Stimulated activated CD4-positive, alpha-beta T cell treated with anti-CD3 and anti-CD28 coated beads, Interleukin-12 subunit alpha, Interleukin-12 subunit beta, amount 100 ng/mL, for 4 hours (primary cell): ENCODE measurements at places on chromosomes 12 and 14.

- no peak for DNase-seq
Observed at GRCh38 chr12:65799331-65799730, 25.0 kb upstream of the HMGA2 start.

- DNase-seq, result no peak
Observed at GRCh38 chr12:132530447-132530846, 40.5 kb downstream of the FBRSL1 start.

GRCh38 chr14:66140213-66140918 is 345.8 kb upstream of the CCDC196 start:
- DNase-seq, result no peak

DNA sequence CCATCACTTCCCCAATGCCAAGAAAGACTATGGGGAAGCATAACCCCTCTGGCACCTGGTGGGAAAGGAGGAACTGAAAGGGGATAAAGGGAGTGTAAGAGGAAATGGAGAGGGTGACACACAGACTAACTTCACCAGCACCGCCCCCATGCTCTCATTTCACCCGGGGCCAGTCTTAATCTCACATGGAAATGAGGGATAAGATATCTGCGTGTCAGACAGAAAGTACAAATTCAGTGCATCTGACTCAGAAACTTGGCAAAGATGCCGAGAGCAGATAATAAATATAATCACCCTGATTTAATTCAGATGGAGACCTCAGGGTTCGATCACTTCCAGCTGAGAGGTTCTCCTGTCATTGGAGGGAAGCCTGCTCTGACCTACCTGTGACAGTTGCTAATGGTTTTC is 191.6 kb downstream of the DUSP6 start:
- peak; percentile 25 for DNase-seq

DNA sequence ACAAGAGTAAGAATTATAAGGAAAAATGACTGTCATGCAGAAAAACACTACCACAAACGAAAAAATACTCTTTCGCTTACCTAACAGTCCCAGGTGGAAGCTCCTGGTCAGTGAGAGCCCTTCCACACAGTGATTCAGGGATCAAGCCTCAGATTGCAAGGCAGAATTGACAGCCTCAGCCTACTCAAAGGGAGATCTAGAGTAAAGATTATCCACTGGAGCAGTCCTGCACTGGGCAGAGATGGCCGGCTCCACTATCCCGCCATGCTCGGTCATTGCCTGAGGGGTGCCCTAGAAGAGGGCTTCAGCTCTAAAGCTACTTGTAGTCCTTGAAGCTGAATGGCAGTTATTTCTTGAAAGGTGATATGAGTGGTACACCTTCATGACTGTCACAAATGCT is 174.7 kb downstream of the TTC8 start:
- DNase-seq, result no peak

DNA sequence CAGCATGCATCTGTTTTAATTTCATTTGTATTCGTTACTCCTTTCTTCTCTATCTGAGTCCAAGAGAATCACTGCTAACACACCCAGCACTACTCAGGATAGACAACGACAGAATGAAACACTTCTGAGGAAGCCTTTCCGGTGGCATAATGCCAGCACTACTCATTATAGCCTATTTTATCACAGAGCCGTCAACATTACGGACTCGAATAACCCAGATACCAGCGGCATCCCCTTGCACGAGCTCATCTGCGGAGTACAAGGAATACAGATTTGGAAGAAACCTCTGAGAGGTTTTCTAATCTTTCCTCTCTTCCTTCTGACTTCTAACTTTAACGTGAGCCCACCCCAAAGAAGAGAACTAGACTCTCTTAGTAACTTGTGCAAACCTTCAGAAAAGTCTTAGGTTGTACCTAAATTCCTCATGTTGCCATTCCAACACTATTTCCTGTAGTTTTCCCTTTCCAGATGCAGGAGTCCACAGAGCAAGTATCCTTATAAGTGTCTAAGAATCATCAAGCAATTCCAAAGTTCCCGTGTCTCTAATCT is 248.1 kb downstream of the APAF1 start:
- DNase-seq, result no peak

- no peak for DNase-seq
Observed at GRCh38 chr14:71911669-71912068, 20.6 kb upstream of the RGS6 start.

- no peak for DNase-seq
Observed at GRCh38 chr12:20044351-20044750, 324.0 kb upstream of the PDE3A start.

GRCh38 chr12:110931315-110931728 is 10.9 kb upstream of the MYL2 start:
- DNase-seq, result no peak

DNA sequence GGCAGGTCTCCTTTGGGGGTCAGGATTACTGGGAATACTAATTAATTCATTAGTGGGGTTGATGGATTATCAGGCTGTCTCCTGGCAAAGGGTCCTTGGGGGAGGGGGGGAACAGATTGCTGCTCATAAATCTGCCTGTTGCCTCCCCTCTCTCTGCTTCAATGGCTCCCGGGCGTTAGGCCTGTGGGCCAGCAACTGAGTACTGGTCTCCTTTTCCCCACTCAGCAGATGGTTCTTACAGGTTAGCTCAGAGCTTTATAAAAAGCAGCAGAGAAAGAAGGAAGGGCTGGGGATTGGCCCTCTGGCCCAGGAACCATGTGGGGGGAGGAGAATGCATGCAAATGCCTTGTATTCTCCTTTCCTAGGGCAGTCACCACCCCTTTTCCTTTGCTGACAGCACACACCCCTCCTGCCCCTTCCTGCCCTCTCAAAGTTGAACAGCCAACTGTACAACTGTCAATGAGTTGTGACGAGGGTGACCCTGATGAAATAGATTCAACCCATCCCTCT is 2.3 kb upstream of the NEUROD4 start:
- DNase-seq, result no peak

DNA sequence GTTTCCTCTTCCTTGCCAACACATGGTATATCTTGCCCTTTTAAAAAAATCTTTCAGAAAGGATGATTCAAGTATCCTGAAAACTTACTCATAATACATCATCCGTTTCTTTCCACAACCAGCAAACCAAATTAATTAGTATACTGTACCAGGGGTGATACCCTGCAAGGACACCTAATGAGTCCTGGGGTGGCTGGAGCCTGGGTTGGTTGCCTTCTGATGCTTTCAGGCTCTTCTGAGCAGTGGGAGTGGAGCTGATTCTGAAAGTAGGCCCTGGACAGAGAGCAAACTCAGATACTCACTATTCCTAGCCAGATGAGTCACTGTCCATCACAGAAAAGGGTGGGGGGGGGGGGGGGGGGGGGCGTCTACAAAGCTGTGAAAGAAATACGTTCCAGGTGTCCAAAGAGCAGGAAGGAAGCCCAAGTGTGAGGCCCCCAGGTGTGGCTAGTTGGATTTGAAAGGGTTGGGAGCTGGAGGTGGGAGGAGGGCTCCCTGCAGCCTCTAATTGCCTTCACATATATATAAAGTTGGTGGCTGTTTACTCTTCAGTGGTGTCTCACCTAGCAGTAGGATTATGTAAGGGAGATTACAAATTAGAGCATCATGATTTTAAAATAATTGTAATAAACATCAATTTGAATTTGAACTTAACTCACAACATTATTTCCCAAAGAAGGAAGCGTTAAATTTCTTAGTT is 36.5 kb downstream of the FBXO33 start:
- DNase-seq, result no peak

GRCh38 chr12:132186857-132187620 is 42.8 kb downstream of the NOC4L start:
- DNase-seq, result no peak

DNA sequence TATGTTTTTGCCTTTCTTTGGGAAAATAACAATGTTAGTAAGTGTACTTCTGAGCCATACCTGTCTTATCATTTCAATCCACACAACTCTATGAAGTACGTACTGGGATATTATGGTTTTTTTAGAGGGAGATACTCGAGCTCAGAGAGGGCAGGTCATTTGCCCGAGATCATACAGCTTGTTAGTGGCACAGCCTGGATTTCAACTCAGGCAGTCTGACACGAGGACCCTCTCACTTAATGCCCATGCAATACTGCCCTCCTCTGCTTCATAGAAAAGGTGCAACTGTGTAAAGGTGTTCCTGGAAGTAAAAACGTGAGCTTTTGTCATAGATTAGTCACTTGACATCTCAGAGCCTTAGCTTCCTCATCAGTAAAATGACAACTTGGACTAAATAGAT is 128.0 kb downstream of the NDUFA12 start:
- no peak for DNase-seq

GRCh38 chr14:58331111-58331510 is 32.8 kb downstream of the ARID4A start:
- peak; percentile 70 for DNase-seq

DNA sequence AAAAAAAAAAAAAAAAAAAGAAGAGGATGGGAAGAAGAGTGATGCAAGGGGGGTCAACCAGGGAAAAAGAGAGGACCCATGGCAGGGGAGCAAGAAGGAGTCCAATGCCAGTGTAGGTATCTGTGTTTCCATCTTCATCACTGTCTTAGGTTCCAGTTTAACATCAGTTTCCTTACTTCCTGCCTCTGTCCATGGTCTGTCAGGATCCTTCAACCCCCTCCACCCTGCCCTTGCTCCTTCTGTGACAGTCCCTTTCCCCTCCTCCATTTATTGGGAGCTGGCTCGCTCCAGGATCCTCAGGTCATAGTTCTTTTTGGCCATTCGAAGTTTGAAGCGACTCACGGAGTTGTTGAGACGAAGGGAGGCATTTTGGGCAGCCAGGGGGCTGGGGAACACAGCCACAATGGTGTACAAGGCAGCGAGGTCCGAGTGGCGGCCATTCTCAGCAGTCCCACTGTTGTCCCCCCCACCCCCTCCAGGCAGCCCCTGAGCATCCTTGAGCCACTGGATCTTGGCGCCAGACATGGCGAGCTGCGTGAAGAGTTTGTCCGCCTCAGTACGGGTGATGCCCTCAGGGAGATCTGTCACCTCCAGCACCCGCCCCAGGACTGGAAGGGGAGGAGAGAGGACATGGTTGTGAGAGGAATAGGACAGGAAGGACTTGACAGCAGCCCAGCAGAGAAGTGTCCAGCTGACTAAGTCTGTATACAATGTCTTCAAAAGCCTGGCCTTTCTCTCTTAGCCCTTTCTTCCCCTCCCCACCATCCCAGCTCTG is 3.7 kb upstream of the STAC3 start:
- no peak for DNase-seq

DNA sequence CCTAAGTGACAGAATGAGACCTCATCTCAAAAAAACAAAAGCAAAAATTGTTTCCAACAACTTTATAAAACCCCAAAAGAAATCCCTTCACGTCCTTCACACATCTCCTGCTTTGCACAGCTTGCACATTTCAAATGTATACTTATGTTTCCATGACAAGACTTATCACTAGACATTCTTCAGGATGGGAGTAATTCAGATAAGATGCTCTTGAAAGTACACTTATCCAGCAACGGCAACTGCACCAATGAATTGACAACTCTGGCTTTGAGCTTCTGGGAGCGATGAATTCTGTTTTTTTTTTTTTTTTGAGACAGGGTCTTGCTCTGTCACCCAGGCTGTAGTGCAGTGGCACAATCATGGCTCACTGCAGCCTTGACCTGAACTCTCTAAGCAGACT is 30.8 kb upstream of the AKAP5 start:
- DNase-seq, result no peak

GRCh38 chr14:20427231-20428009 is 8.5 kb downstream of the KLHL33 start:
- DNase-seq, result no peak

- no peak for DNase-seq
Observed at GRCh38 chr12:13148485-13148847, 45.0 kb upstream of the GSG1 start.

DNA sequence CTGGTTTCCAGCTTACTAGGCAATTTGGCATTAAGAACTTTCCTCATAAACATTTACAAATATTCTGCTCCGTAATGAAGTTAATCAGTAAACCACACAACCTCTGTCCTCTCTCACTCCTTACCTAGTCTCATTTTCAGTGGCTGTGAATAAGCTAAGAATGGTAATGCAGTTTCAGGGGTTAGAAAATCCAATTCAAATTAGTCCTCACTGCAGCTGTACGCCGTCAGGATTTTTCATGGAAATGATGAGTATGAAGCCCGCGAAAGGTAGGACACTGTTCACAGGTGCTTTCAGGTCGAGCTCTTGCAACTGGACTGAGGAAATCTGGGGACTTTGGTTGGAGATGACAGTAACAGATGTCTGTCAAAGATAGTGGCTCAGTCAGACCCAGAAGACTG is 29.6 kb downstream of the NR1H4 start:
- no peak for DNase-seq

- no peak for DNase-seq
Observed at GRCh38 chr12:4243091-4243490, 30.5 kb upstream of the CCND2 start.

DNA sequence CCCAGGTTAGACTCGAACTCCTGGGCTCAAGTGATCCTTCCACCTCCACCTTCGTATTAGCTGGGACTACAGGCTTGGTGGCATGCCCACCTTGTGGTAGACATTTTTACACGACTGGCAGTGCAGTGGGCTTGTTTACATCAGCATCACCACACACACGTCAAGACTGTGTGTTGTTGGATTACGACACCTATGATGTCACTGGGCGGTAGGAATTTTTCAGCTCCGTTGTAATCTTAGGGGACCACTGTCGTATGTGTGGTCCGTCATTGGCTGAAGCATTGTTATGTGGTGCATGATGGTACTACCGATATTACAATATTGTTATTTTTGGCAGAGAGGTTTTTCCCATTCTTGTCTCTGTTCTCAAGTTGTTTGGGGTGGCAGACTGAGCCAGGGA is 50.7 kb downstream of the TSPAN9 start:
- no peak for DNase-seq
